Left renal cortex interstitium (tissue), 4 donors: ENCODE measurements at places on chromosomes 3 and 15. TPM values are rescaled to one million over a fixed set of nuclear protein-coding genes. Genes with fewer than 3 reads are reported as not detected.

DNA sequence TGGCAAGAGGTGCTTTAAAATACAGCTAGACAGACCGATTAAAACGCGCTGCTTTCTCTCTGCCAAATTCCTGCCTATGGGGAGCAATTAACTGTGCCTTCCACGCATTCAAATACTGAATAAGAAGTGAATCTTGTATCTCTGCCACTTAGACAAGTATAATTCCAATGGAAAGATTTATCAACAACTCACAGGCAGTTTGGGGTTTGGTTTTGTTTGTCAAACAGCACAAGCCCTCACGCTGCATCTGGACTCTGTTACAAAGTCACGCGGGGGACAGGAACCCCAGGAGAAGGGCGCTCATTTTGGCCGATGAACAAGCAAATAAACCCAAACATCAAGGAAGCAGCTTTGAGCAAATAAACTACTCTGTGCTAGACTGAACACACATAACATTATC lies 61.8 kb upstream of the TMCO5A start:
- no peak for DNase-seq

The SLC35A5 gene
- polyA plus RNA-seq = 69.5 TPM

The DAZL gene
- polyA plus RNA-seq = not detected

The ALPK3 gene
- 21.0 TPM for polyA plus RNA-seq

The POC1A gene
- 8.2 TPM for polyA plus RNA-seq
